ENCODE measurements at places on chromosomes 6 and 20.

GRCh38 chr6:100806296-100806695 lies 74.8 kb downstream of the ASCC3 start:
- no peak for DNase-seq

DNA sequence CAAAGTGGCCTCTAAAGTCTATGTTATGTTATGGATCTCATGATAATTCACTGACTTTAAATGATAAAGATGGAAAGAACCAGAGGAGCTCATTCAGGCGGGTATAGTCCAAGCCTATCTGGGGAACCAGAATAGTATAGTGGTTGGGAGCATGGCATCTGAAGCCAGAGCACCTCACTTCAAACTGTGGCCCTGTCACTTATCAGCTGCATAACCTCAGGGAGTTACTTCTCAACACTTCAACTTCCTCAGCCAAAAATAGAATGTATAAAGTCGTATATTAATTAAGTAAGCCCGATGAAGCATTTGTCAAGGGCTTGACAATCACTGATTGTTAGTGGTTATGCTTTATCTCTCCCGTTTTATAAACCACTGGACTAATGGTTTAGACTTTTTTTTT lies 112.7 kb downstream of the RTN4IP1 start:
- DNase-seq: no peak

GRCh38 chr6:4644996-4645395 lies 131.2 kb upstream of the CDYL start:
- no peak for DNase-seq

DNA sequence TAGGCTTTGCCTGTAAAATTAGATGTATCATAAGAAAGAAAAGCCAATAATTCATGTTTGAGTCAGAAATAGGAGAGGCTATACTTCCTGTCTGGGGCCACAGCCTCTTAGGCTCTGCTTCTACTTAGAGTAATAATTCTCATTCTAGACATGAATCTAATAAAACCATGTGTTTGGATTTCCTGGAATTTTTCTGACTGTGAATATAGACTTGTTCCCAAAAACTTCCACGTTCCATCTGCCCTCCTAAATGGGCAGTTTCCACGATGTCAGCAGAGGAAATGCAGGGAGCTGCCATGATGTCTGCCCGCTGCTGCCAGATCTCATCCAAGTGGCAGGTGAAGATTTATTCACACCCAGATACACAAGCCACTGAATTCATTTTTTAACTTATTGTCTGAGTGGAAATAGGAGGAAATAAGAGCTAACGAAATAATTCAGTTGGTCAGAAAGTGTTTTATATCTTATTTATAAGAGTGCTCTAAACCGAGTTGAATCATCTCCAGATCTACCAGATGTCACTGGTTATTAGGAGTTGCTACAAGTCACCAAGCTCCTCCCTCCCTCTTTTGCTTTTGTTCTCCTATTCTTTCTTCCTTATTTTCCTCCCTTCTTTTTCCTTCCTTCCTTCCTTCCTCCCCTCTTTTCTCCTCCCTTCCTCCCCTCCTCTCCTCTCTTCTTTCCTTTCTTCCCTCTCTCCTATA lies 69.3 kb downstream of the ALDH8A1 start:
- no peak for DNase-seq

DNA sequence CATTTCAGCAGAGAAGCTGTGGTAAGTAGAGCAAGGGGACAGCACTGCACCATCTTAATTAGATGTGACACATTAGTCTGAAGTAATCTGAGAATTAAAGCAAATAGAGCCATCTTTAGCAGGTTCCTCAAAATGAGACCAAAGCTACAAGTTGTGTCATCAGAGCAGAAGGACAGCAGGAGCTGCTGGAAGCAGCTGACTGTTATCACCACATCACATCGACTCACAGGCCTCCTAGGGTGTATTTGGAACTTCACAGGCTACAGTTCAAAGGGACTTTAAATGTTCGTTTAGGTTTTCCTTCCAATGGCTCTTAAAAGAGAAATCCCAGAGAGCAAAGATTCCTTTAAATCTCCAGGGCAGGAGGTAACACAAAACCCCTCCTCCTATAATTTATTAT lies 69.5 kb downstream of the LCA5 start:
- DNase-seq: no peak

Data from activated naive CD4-positive, alpha-beta T cell treated with Interleukin-2 at 50 U/mL for 16 hours (primary cell).